HT1080 (cell line): ENCODE measurements at places on chromosomes 7 and 10. TPM values are rescaled to one million over a fixed set of nuclear protein-coding genes. Genes with fewer than 3 reads are reported as not detected.

GRCh38 chr10:75532253-75532924 lies 101.0 kb downstream of the LRMDA start:
- DNase-seq = peak; percentile 85

DNA sequence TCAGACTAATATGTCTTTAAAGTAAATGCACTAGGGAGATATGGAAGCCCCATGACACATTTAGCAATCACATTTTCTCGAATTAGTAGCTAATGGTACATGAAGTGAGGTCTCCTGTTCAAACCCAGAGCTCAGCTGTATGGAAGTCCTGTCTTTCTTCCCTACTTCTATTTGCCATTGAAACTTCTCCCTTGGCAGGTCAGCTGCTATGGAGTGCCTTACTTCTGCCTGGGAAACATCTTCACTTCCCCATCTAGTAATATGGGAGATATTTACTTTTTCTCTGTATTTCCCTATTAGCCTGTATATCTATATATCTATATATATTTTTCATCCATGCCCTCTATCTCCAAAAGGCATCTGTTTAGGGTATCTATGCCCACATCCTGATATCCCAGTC lies 225.3 kb upstream of the INHBA start:
- DNase-seq = no peak

ZNRF2 gene
- total RNA-seq = 5.1 and 9.2 TPM in 2 replicates

SRI gene
- 141 and 155 TPM in 2 replicates for total RNA-seq

MOGAT3 gene
- total RNA-seq = 0.21 TPM in 1 of 2 replicates, not detected in the other

GLI3 gene
- total RNA-seq = 4.2 and 5.9 TPM in 2 replicates

GRCh38 chr7:26842897-26843296 lies 21.5 kb downstream of the SKAP2 start:
- no peak for DNase-seq

- DNase-seq = no peak
Measured at GRCh38 chr10:7173948-7174347, 236.9 kb downstream of the SFMBT2 start.

DNA sequence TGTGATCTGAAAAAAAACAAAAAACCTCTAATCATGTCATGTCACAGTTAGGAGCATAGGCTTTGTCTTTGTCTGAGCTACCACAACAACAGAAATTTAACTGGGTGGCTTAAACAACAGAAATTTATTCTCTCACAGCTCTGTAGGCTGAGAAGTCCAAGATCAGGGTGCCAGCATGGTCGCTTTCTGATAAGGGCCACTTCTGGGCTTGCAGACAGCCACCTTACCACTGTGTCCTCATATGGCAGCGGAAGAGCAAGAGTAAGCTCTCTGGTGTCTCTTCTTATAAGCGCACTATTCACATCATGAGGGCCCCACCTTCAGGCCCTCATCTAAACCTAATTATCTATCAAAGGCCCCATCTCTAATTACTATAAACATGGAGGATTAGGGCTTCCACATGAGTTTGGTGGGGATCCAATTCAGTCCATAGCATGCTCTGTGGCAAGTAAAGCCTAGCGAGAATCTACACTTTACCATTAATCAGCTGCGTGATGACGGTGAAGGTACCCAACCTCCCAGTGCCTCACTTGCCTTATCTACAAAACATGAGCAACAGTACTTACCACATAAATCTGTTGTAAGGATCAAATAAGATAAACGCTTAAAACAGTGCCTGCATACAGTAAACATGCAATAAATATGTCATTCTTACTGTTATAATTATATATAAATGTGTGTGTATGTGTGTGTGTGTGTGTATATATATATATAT lies 17.3 kb downstream of the ZNF438 start:
- DNase-seq = no peak

DNA sequence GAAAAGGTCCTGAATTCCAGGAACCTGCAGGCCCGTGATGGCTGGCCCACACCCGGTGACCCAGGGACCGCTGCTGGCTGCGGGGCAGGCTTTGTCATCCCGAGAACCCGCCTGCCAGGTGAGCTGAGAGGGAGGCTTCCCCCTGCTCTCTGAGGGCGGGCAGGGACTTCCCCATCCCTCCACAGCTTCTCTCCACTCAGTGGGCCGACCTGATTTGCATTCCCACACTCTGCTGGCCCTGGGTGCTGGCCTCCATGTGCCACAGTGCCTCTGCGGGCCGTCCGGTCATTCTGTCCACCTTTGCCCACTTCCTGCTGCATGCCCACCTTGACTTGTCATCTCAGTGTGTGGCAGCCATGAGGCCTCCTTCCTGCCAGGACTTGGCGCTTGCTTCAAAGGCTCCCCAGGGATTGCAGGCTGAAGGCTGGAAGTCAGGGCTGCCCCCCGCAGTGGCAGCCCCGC lies 35.3 kb downstream of the PALD1 start:
- DNase-seq = no peak
